Tibial nerve (tissue), 4 donors: ENCODE measurements at places on chromosomes 11 and 22.
A peak's percentile ranks its signal among the peaks of the same experiment; 100 is the strongest.

DNA sequence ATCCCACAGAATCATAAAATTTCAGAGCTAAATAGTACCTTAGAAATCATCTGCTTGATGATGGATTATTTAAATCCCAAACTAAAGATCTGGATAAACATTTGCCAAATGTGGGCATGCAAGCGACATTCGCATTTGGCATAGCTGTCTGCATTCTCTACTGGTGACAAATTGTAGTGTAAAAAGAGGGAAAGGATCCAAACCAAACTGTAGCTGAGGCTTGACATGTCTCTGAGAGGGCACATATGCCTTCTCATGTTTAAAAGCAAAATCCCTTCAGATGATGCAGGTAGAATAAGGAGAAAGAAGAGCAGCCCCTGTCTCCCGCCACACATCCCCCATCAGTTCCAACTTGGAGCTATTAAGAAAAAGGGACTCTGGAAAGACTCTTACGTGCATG lies 257.5 kb upstream of the MTNR1B start:
- no peaks in the 10 kb centered on the region for H3K36me3 ChIP-seq
- H3K4me1 ChIP-seq: peaks cover 10% of the 10 kb centered on the region
- H3K27ac ChIP-seq: no peak overlapping the region
- no peak overlapping the region for H3K4me3 ChIP-seq

DNA sequence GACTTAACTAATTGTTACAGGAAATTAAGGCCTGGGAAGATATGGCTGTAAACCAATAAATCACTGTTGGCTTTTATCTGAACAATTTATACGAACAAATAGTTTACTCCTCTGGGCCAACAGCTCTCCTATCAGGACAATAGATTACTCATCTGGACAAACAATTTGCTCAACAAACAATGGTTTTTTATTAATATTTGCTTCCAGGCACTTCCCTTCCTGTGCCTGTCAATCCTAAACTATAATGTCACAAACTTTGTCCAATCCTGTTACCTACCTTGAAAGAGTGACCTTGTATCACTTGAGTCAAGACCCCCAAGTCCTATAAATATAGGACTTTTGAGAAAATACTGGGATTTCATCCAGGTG lies 87.6 kb upstream of the OR9Q1 start:
- no peak overlapping the region for H3K4me3 ChIP-seq
- H3K4me1 ChIP-seq: no peaks in the 10 kb centered on the region
- H3K36me3 ChIP-seq: no peaks in the 10 kb centered on the region
- H3K27ac ChIP-seq: no peak overlapping the region
- no peaks in the 10 kb centered on the region for H3K27me3 ChIP-seq
- DNase-seq: no peak

DNA sequence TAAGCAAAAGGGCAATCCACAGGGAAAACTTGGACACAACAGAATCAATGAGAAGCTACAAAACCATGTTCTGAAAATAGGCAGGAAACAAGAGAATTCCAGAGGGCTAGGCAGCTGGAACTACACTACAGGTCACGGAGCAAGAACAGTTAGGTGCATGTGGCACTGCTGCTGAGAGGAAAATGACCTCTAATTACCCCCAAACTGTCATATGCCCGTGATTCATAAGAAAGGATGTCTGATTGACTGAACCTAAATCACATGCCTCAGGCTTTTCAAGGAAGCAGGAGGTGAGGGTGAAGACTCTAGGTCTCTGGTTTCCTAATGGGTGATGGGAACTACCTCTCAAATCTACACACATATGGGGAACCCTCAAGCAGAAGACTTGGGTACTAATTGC lies 17.9 kb upstream of the RRAS2 start:
- no peaks in the 10 kb centered on the region for H3K4me1 ChIP-seq
- no peak overlapping the region for H3K4me3 ChIP-seq
- H3K27me3 ChIP-seq: no peaks in the 10 kb centered on the region
- H3K36me3 ChIP-seq: no peaks in the 10 kb centered on the region
- no peak for DNase-seq

GRCh38 chr22:36386900-36387708 lies 663 bp downstream of the MYH9 start:
- H3K4me1 ChIP-seq: peaks cover 39% of the 10 kb centered on the region
- H3K36me3 ChIP-seq: no peaks in the 10 kb centered on the region
- peak overlapping the region; percentile 55 for H3K27ac ChIP-seq
- peak overlapping the region; percentile 99 for H3K4me3 ChIP-seq
- peak; percentile 51 for DNase-seq
- no peaks in the 10 kb centered on the region for H3K27me3 ChIP-seq

GRCh38 chr11:91587131-91587530 lies 637.5 kb upstream of the FAT3 start:
- DNase-seq: no peak
- H3K4me1 ChIP-seq: no peaks in the 10 kb centered on the region
- H3K36me3 ChIP-seq: no peaks in the 10 kb centered on the region
- H3K27ac ChIP-seq: no peak overlapping the region
- H3K4me3 ChIP-seq: no peak overlapping the region

GRCh38 chr11:108496643-108497256 lies 1.4 kb downstream of the POGLUT3 start:
- no peak for DNase-seq
- peaks cover 9% of the 10 kb centered on the region for H3K4me1 ChIP-seq
- no peaks in the 10 kb centered on the region for H3K27me3 ChIP-seq
- H3K36me3 ChIP-seq: no peaks in the 10 kb centered on the region
- H3K4me3 ChIP-seq: no peak overlapping the region
- H3K27ac ChIP-seq: peak overlapping the region; percentile 96

- peaks cover 4% of the 10 kb centered on the region for H3K4me1 ChIP-seq
- H3K27me3 ChIP-seq: no peaks in the 10 kb centered on the region
- peak overlapping the region; percentile 82 for H3K27ac ChIP-seq
- no peak for DNase-seq
Observed at GRCh38 chr11:67468456-67468758, 644 bp downstream of the TMEM134 start.

DNA sequence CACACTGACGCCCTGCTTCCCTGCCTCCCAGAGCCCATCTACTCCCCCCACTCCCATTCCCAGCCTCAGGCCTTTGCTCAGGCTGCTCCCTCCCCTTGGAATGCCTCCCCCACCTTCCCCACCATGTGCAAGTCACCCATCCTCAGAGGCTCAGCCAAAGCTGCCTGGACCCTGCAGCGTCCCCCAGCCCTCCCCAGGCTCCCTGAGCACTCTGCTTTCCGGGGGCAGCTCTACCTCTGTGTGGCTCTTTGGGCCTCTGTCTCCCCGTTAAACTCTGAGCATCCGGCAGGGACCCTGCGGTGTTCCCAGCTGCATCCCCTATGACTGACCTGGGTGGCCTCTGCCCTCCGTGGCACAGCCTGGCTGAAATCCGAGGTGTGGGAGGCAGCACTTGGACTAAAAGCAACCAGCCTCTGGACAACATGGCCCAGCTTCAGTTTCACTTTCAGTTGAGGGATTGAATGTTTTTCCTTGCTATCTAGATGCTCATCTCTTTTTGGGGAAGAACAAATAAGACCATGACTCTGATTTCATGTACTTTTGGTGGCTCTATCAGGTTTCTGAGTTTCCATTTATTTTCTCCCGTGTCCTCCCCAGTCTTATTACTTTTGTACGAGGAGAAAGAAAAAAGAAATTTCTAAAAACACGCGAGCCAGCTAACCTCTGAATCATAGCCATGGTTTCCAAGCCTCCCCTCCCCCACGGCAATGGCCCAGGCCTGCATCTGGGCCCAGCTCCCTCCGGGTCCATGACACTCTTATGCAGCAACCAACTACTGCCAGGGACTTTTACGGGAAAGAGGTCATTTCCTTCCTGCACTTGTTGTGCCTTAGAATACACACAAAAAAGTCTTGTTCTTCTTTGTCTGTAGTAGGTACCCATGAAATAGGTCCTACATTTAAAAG lies 3.8 kb downstream of the APOL3 start:
- peaks cover 63% of the 10 kb centered on the region for H3K4me1 ChIP-seq
- H3K27ac ChIP-seq: peak overlapping the region; percentile 96
- H3K27me3 ChIP-seq: no peaks in the 10 kb centered on the region
- H3K4me3 ChIP-seq: peak overlapping the region; percentile 39
- DNase-seq: peak; percentile 83

DNA sequence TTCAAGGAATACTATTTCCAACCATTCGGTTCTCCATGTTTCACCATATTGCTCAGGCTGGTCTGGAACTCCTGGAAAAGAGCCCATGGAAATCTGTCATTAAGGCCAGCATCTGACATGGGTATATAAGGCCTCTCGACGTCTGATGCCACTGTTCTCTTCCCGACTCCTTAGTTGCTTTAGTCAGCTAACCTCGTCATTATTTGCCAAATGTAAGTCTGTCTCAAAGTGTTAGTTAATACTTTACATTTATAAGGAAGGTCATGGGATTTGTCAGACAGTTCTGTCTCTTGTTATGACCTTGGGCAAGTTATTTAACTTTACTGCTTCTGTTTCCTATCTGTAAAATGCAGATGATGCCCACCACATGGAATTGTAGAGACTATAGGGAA lies 1.6 kb downstream of the MRPL48 start:
- no peaks in the 10 kb centered on the region for H3K36me3 ChIP-seq
- DNase-seq: no peak
- H3K27ac ChIP-seq: peak overlapping the region; percentile 77
- H3K27me3 ChIP-seq: no peaks in the 10 kb centered on the region

DNA sequence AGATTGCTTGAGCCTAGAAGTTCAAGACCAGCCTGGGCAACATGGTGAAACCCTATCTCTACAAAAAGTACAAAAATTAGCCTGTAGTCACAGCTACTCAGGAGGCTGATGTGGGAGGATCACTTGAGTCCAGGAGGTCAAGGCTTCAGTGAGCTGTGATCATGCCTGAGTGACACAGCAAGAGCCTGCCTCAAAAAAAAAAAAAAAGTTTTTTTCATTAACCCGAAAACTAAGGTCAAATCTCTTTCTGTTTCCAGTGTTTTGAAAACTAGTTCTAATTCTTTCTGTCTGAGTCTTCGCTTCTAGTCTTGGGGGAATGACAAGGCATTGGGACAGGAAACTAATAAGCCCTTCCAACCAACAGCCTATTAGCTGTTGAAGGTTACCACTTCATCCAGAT lies 57.6 kb downstream of the LIF start:
- no peak for DNase-seq
- H3K4me1 ChIP-seq: no peaks in the 10 kb centered on the region
- no peak overlapping the region for H3K27ac ChIP-seq
- no peaks in the 10 kb centered on the region for H3K27me3 ChIP-seq
- no peaks in the 10 kb centered on the region for H3K36me3 ChIP-seq
- H3K4me3 ChIP-seq: no peak overlapping the region

- no peaks in the 10 kb centered on the region for H3K27me3 ChIP-seq
- no peak for DNase-seq
- no peaks in the 10 kb centered on the region for H3K4me1 ChIP-seq
Observed at GRCh38 chr11:133733631-133734030, 111.7 kb downstream of the SPATA19 start.
